ENCODE measurements at places on chromosomes 16 and 17.
A peak's percentile ranks its signal among the peaks of the same experiment; 100 is the strongest.

GRCh38 chr16:5010576-5011329 is 23.0 kb downstream of the NAGPA start:
- DNase-seq = no peak

DNA sequence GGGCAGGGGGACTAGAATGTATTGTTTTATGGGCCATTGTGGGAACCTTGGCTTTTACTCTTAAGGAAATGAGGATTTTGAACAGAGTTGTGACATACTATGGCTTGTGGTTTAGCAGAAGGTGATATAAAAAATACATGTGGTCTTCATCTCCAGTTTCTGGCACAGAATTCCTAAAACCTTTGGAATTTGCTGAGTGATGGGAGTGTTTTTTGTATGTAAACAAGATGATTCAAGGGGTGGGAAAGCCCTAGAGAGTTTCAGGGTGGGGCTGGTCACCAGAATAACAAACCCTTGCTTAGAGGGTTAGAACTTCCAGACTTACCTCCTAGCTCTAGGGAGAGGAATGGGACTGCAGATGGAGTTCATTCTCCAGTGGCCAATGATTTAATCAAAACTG is 316.1 kb downstream of the PHKB start:
- no peak for DNase-seq

- peak; percentile 79 for DNase-seq
These were observed 5.9 kb downstream of the CTF1 start for GRCh38 chr16:30902029-30902972.

- DNase-seq = no peak
These were observed 721.4 kb upstream of the GOT2 start for GRCh38 chr16:59455497-59455896.

DNA sequence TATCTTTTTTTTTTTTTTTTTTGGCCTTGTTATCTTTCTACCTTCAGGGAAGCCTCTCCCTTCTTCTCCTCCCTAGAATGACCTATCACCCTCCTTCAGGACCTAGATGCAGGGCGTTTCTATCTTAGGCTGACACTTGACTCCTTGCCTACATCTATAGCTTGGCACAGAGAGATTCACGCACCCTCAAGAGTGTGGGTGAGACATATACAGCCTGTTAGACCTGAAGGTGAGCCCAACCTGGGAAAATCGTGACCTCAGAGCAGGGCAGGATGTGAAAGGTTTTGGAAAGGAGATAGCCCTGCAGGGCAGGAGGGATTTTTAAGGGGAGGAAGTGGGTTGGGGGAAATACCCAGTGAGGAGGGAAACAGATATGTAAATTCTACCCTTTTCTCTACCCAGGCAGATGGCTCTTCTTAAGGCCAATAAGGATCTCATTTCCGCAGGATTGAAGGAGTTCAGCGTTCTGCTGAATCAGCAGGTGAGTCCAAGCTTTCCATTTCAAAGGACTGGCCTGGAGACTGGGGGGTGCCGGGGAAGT is at the start of gene AHSP:
AHSP (plus strand) TSS at position 167 of the 541 bp plus-strand sequence; CDS start at position 407, 240 bp downstream.
- DNase-seq = peak; percentile 79

- DNase-seq = peak; percentile 57
These were observed 108.0 kb upstream of the CIBAR2 start for GRCh38 chr16:85220125-85220839.

Measured in liver (tissue), 10 donors.